CD4-positive, alpha-beta memory T cell (primary cell): ENCODE measurements at places on chromosomes 12 and 14. TPM values are rescaled to one million over a fixed set of nuclear protein-coding genes. Genes with fewer than 3 reads are reported as not detected.

DNA sequence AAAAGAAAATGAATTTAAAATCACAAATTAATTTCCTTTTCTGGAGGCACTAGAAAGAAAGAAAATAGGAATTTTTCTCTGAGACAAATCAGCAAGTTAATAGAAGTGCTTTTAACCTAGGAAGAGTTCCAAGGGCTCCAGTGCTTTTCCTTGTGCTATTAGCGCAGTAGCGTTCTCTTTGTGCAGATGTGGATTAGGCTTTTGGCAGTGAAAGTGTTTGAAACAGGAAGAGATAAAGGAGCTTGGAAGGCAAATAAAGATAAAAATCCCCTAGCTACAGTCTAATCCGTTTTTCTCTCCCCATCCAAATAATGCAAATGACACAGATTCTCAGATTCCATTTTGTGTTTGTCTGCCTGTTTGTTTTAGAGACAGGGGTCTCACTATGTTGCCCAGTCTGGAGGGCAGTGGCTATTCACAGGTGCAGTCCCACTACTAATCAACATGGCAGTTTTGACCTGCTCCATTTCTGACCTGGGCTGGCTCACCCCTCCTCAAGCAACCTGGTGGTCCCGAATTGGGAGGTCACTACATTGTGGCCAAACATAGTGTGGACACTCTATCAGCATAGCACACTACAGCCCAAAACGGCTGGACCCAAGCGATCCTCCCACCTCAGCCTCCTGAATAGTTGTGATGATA lies 166.1 kb downstream of the PAWR start:
- no peak overlapping the region for H3K27ac ChIP-seq
- H3K4me3 ChIP-seq, result no peak overlapping the region
- H3K4me1 ChIP-seq, result no peaks in the 10 kb centered on the region
- DNase-seq, result no peak
- H3K27me3 ChIP-seq, result no peaks in the 10 kb centered on the region
- H3K36me3 ChIP-seq, result no peaks in the 10 kb centered on the region

DNA sequence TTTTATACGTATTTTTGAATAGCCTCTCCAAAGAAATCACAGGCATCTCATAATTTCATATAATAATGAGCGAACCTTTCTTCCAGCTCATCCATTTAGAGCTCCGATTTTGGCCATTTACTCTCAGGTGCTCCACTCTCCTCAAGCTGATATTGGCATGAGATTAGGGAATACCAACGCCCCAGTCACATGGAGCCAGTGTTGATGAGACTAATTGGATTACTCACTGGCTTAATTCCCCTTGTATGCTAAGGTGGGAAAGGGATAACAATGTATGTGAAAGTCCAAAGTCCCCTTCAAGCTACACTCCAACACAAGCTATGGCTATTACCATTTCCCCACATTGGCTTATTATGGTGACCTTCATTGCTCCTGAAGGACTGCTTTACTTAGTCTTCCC lies 76.6 kb upstream of the NAV3 start:
- H3K4me1 ChIP-seq, result no peaks in the 10 kb centered on the region
- no peaks in the 10 kb centered on the region for H3K36me3 ChIP-seq
- H3K27ac ChIP-seq, result no peak overlapping the region

GRCh38 chr12:46898989-46899388 lies 73.2 kb upstream of the SLC38A4 start:
- no peak for DNase-seq
- no peak overlapping the region for H3K27ac ChIP-seq
- H3K27me3 ChIP-seq, result no peaks in the 10 kb centered on the region
- no peaks in the 10 kb centered on the region for H3K4me1 ChIP-seq

- no peaks in the 10 kb centered on the region for H3K36me3 ChIP-seq
- peaks cover 57% of the 10 kb centered on the region for H3K4me1 ChIP-seq
Measured at GRCh38 chr14:87994974-87995373, 2.0 kb upstream of the GALC start.

DNA sequence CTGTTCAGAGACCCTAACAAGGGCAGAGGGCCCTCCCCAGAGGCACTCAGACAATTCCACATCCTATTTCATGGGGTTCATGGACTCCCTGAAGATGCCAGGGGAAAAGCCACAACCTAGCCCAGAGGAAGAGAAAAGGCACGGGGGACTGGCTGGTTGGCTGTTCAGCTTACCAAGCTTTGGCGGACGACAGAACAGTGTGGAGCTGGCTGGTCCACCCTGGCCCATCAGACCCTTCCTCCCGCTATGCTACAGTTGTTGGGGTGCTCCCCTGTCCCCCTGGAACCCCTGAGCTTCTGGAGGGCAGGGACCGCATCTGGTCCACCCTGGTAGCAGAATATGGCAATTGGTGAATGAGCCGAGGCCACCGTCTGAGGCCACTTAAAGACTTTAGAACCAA lies 6.3 kb downstream of the TESC start:
- H3K27ac ChIP-seq, result no peak overlapping the region
- DNase-seq, result no peak
- no peaks in the 10 kb centered on the region for H3K36me3 ChIP-seq
- no peaks in the 10 kb centered on the region for H3K27me3 ChIP-seq

- DNase-seq, result no peak
- H3K27ac ChIP-seq, result no peak overlapping the region
- no peak overlapping the region for H3K4me3 ChIP-seq
- H3K36me3 ChIP-seq, result no peaks in the 10 kb centered on the region
Measured at GRCh38 chr14:105616802-105617192, 90.4 kb downstream of the TMEM121 start.

DNA sequence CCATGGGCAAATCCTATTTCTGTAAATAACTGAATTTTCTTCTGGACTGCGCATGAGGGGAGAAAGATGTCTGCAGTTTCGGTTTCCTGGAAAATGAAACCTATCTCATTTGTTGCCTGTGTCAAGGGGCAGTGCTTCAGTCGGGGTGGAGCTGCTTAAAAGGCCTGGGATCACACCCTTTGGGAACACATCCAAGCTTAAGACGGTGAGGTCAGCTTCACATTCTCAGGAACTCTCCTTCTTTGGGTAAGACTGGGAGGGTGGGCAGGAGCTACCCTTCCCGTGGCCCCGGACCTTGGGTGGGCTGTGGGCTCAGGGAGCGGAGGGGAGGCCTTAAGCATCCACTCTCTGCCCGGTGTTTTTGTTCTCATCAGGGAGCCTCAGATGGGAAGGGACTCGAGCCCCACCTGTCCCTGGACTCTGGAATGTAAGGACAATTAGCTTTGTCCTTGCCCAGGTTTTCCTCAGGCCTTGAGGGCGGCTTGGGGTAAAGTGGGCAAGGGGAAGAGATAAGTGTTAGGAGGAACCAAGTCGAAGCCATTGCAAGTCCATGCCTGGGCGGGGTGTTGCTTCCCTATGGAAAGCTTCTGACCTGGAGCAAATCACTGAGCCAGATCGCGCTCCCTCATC lies at the start of gene IFI27:
Gene IFI27, plus strand, starts transcription at position 185 of the 630 bp plus-strand sequence.
- H3K27me3 ChIP-seq, result no peaks in the 10 kb centered on the region
- H3K4me3 ChIP-seq, result no peak within 1 kb of the TSS
- H3K4me1 ChIP-seq, result no peaks in the 10 kb centered on the region
- H3K36me3 ChIP-seq, result no peaks in the 10 kb centered on the region
- no peak for DNase-seq

DNA sequence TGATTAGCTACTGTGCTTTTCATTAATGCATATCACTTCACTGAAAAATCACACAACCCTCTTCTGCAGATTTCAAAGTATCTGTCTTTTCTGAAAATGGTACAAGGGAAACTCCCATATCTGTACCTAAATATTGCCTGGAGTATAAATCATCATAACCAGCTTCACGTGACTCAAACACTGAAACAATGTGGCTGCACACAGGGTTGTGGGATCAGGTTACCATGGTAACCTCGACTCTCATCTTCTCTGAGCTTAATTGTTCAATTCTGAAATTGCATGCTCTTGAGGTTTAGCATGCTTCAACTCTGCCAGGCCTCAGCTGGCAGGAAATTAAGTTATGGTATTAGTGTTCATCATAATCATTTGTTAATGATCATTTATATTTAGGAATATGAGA lies 77.5 kb upstream of the CPSF6 start:
- peaks cover 15% of the 10 kb centered on the region for H3K4me1 ChIP-seq
- H3K27ac ChIP-seq, result no peak overlapping the region
- no peaks in the 10 kb centered on the region for H3K27me3 ChIP-seq

GRCh38 chr14:66916421-66916820 lies 272.8 kb upstream of the GARIN2 start:
- H3K27ac ChIP-seq, result no peak overlapping the region
- no peaks in the 10 kb centered on the region for H3K27me3 ChIP-seq
- H3K4me1 ChIP-seq, result no peaks in the 10 kb centered on the region
- no peak overlapping the region for H3K4me3 ChIP-seq

DNA sequence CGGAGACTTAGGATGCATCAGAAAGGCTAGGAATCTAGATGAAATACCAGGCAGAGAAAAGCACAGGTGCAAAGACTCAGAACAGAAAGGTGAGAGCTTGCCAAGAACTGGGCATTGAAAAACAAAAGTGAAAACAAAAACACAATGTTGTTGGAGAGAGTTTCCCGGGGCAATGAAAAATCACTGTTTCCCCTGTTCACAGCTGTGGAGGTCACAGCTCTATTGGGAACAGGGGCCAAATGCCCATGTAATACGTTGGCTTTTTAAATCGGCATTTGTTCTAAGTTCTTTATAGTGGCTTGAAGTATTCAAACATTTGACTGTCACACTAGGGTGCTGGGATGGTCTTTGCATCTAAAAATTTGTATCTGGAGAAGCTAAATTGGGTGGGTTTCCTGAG lies 108.3 kb downstream of the SLC15A4 start:
- H3K27ac ChIP-seq, result no peak overlapping the region
- no peak overlapping the region for H3K4me3 ChIP-seq
- DNase-seq, result no peak
- no peaks in the 10 kb centered on the region for H3K4me1 ChIP-seq
- H3K27me3 ChIP-seq, result no peaks in the 10 kb centered on the region
- no peaks in the 10 kb centered on the region for H3K36me3 ChIP-seq

- H3K4me3 ChIP-seq, result no peak overlapping the region
- H3K27ac ChIP-seq, result no peak overlapping the region
- no peak for DNase-seq
- no peaks in the 10 kb centered on the region for H3K36me3 ChIP-seq
Measured at GRCh38 chr12:128727999-128728398, 95.8 kb downstream of the SLC15A4 start.

GRCh38 chr14:61217516-61217915 lies 63.6 kb downstream of the TMEM30B start:
- H3K27me3 ChIP-seq, result no peaks in the 10 kb centered on the region
- no peak for DNase-seq
- no peaks in the 10 kb centered on the region for H3K36me3 ChIP-seq
- no peaks in the 10 kb centered on the region for H3K4me1 ChIP-seq
- no peak overlapping the region for H3K4me3 ChIP-seq

DNA sequence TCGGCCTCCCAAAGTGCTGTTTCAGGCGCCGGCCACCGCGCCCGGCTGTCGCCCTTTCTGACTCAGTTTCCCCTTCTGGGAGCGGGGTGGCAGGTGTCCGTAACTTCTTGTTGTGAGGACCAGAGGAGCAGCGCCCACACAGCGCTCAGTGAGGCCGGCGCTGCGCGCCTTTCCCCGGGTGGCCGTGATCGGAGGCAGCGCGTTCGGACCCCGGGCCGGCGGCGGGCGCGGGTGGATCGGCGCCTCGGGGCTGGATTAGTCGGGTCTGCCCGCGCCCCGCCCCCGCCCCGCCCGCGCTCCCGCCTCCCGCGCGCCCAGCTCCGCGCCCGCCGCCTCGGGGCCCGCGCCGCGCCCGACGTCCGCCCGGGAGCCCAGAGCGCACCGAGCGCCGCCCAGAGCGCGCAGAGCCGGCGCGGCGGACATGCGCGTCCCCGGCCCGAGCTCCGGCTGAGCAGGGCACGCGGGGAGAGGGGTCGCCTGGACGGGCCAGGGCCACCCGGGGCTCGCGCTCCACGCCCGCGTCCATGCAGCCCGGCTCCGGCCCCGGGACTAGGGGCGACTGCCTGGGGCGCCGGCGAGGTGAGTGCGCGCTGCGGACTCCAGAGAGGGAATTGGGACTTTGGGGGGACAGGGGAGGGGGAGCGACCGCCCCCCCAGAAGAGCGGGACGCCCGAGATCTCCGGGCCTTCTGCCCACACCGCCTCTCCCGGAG lies 50.6 kb downstream of the LRCOL1 start:
- H3K27ac ChIP-seq, result no peak overlapping the region
- peaks cover 24% of the 10 kb centered on the region for H3K4me1 ChIP-seq
- H3K4me3 ChIP-seq, result peak overlapping the region; percentile 32
- no peaks in the 10 kb centered on the region for H3K27me3 ChIP-seq

DNA sequence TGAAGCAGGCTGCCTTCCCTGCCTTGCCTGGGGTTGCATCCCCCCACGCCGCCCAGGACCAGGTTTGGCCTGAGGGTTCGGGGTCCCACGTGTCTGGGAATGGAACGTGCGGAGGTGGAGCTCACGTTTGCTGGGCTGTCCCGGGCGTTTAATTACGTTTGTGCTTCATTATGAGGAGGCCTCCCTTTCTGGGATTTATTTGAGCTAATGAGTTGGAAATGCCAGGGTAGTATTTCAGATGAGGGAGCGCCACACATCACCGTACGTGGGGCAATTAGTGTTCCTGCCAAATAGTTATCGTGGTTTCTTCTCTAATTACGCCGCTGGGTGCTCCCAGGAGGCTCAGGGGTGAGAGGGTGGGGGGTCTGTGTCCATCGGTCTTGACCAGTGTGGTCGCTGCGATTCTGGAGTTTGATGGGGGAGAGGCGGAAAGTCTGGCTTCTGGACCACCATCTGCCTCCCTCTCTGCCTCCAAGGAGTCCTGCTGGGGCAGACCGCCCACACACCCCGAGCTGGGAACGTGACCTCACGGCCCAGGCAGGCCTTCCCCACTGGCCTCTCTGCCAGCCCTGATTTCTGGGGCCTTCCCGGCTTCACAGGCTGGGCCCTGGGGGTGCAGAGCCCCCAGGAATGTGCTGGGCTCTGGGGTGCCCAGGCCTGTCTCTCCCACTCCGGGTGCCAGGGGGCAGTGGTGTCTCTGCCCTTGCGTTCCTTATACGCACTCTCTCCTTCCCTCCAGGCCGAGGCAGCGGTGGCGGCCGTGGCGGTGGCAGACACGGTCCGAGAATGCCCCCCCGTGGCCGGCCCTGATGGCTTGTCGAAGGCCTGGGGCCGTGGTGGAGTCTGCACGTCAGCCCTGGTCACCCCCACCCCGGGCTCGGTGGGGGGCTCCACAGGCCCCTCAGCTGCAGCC lies 18.9 kb downstream of the KIF26A start:
- DNase-seq, result no peak
- H3K4me1 ChIP-seq, result no peaks in the 10 kb centered on the region
- no peak overlapping the region for H3K4me3 ChIP-seq
- H3K27me3 ChIP-seq, result no peaks in the 10 kb centered on the region

The ERP27 gene
- polyA plus RNA-seq, result 3.4 TPM

The KRT2 gene
- 0.08 TPM for polyA plus RNA-seq

The STXBP6 gene
- polyA plus RNA-seq, result not detected

The C12orf42 gene
- polyA plus RNA-seq, result 4.5 TPM
